Caco-2 (cell line): ENCODE measurements at places on chromosomes 6 and 20. TPM values are rescaled to one million over a fixed set of nuclear protein-coding genes. Genes with fewer than 3 reads are reported as not detected.

GRCh38 chr20:54048481-54048880 is 21.9 kb downstream of the BCAS1 start:
- DNase-seq = no peak

DEF6 gene
- 5.6 and 5.7 TPM in 2 replicates for total RNA-seq

GRCh38 chr6:16697437-16698161 is 63.7 kb downstream of the ATXN1 start:
- no peak for DNase-seq

- DNase-seq = no peak
Observed at GRCh38 chr6:101722471-101722870, 329.0 kb downstream of the GRIK2 start.

DNA sequence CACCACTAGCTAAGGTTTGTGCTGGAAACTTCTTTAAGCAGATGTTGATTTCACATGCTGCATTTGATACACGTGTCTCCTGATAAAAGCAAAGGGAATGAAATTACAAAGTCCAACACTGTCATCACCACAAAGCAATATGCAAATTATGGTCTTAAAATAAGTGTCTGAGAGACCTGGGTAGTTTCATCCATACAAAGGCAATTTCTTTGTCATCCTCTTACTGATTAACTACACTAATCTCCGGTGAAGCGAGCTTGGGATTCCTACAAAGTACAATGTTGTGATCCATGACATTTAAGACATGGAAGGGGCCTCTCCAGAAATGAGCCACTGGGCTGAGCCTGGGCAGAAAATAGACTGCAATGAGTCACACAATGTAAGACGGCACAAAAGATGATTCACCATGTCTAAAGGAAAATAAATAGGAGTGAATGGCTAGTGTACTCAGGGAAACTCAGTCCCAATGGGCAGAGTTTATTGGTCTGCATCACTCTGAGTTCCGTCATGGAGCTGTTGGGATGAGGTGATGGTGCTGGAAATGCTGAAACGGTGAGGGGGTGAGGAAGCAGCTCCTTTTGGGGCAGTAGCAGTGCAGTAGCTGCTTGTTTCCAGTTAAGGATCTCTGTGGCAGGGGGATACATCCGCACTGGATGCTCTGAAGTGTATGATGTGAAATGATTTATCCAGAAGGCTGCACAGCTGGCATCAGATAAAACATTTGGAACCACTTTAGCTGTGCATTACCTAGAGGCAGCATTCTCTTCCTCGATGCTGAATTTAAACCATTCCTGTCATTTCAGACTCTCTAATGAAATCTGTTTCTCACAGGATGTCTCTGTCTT is 103.3 kb downstream of the IBTK start:
- peak; percentile 71 for DNase-seq

DNA sequence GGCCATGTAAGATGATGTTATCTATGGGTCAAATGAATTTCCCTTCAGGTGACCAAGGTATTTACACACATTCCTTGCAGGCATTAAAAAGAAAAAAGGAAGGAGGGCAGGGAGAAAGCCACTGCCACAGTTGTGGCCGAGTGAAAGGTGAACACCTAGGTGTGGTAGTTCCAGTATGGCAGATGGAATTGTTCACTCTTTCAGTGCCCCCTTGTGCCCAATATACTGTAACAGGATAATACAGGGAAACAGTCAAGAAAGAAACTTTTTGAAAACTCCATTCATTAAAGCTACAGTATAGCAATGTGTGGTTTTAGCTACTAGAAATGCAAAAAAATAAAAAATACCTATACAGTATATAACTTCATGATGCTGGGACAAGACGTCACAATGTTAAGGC is 52.1 kb downstream of the BMP2 start:
- DNase-seq = peak; percentile 52

- no peak for DNase-seq
Observed at GRCh38 chr20:3612795-3613572, 50.2 kb downstream of the GFRA4 start.

MED20 gene
- total RNA-seq = 40.0 and 43.7 TPM in 2 replicates

- no peak for DNase-seq
Observed at GRCh38 chr6:54491431-54491830, 183.2 kb downstream of the TINAG start.

SMPDL3A gene
- 20.4 and 21.7 TPM in 2 replicates for total RNA-seq
